OCI-LY7 (cell line): ENCODE measurements at places on chromosomes 4 and X. TPM values are rescaled to one million over a fixed set of nuclear protein-coding genes. Genes with fewer than 3 reads are reported as not detected.

The PGRMC2 gene
- total RNA-seq, result 43.7 and 45.3 TPM in 2 replicates

The RBMXL3 gene
- total RNA-seq, result not detected in 2 replicates

DNA sequence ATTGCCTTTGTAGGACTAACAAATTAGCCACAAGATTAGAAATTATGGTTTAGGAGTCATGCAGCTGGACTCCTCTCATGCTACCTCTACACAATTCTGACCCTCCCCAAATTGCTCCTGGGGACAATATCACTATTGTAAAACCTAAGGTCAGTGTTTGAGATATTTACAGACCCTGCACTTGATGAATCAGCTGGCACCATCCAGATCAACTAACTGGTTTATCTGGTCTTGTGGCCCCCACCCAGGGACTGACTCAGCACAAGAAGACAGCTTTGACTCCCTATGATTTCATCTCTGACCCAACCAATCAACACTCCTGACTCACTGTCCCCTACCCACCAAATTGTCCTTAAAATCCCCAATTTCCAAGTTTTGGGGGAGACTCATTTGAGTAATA is 192.4 kb downstream of the STPG2 start:
- DNase-seq, result no peak

The ADH4 gene
- not detected in 2 replicates for total RNA-seq

DNA sequence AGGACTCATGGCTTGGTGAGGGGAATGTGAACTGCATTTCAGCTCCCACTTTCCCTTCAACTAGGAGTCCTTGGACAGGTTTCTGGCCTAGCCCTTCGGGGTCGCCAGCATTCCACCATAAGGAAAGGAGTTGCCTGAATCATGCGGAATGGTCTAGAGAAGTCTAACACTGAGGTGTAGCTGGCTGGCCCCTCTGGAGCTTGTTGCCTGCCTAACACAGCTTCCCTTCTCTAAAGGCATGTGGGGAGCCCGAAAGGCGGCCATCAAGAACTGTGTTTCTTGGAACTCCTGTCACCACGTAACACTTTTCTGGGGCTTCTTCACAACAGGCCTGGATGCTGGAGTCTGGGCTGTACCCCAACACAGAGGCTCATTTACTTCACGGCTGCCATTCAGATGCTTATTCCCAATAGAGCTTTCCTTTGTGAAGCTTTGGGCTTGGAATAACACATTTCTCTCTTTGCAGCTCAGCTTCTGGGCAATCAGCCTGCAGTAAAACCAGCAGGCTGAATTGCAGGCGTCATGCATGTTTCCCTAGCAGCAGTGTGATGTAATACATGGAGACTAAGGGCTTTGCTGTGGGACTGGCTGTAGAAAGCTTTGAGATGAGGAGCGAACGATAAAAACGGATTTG is 5.4 kb downstream of the GABRQ start:
- DNase-seq, result no peak

The PLP2 gene
- total RNA-seq, result 54.3 and 56.9 TPM in 2 replicates

DNA sequence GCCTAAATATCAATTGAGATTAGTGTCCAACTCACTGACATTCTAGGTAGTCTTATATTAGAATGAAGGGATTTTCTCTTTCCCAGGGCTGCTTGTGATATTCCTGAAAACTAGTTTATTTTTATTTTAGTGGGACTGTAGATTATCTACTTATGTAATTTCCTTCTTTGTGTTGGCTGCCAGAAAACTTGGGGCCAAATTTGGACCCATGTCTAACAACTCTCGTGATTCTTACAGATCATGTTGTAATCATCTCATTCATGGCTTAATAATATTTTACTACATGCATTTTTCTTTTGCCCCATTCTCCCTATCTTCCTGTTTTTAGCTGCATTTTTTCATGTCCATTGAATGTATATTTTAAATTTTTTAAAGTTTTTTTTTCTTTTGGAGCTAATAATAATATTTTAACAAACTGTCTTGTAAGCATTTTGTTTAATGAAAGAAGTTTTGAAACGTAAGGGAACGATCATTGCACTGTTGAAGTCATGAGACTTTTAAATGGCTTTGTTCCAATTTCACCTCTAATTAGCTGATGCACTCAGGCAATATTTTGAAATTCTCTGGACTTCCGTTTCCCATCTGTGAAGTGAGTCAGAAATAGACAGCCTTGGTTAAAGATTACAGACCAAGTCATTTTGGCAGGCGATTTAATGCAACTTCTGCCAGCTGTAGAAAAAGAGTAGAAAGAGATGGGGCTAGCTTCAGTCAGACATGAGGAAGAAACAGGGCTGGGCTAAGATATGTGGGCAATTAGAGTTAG is 14.3 kb upstream of the TDO2 start:
- no peak for DNase-seq

DNA sequence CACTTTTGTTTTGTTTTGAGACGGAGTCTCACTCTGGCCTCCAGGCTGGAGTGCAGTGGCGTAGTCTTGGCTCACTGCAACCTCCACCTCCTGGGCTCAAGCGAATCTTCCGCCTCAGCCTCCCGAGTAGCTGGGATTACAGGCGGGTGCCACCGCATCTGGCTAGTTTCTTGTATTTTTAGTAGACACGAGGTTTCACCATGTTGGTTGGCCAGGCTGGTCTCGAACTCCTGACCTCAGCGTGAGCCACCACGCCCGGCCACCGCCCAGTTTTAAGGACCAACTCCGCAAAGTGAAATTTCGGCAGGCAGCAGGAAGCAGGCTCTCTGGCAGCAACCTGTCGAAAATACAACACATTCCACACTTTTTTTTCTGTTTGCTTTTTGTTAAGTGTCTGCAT is 13.4 kb downstream of the DHRSX start:
- no peak for DNase-seq

The STAP1 gene
- total RNA-seq, result 111 and 120 TPM in 2 replicates

- DNase-seq, result no peak
Measured at GRCh38 chr4:84738622-84739021, 155.7 kb downstream of the CDS1 start.

- no peak for DNase-seq
Measured at GRCh38 chr4:140943486-140944198, 187.5 kb upstream of the TBC1D9 start.

DNA sequence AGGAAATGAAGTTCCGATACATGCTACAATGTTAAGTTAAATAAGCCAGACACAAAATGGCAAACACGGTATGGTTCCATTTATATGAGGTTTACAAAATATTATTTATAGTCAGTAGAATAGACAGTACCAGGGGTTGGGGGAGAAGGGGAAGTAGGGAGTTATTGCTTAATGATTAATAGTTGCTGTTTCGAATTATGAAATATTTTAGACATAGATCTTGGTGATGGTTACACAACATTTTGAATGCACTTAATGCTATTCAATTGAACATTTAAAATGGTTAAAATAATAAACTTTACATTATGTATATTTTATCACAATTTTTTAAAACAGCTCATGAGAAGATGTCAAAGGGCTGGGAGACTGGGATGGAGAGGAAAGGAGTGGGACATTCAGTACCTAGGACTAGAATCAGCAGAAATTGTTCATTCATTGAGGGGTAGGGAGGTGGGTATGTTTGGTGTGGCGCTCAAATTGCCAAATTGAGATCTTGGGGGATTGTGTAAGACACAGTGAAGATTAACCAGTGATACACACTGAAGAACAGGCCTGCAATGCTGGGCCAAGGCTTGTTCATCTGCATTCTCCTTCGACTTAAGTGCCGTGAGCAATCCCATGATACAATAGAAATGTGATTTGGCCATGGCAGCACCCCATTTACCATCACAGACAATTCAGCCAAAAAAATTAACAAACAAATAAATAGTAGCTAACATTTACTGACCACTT is 165.6 kb upstream of the GALNT7 start:
- no peak for DNase-seq

DNA sequence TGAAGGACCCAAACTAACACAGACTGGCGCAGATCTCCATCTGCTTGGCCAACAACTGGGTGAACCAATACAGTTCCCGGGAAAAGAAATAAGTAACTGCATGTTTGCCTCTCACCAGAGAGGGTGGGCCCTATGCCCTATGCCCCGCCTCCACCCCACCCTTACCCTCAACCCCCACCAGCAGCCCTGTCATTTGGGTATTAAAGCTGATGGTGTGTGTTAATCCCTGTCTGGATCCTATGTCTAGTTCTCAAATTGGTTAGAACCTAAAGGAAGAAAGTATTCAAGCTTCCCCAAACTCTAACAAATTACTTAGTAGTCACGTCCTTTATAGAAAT is 19.0 kb downstream of the SMPX start:
- no peak for DNase-seq

DNA sequence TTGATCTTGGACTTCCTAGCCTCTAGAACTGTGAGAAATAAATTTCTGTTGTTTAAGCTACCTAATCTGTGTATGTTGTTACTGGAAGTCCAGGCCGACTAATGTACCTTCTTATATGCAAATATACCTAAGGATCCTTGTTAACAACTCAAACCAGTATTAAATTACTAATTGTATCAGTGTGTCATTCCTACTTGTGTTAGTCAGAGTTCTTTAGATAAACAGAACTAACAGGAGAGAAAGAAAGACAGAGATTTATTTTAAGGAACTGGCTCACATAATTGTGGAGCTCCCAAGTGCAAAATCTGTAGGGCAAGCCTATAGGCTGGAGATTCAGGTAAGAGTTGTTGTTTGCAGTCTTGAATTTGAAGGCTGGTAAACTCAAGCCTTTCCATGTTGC is 120.0 kb downstream of the ADGRL3 start:
- no peak for DNase-seq

The APLN gene
- 0.13 TPM in 1 of 2 replicates, not detected in the other for total RNA-seq

DNA sequence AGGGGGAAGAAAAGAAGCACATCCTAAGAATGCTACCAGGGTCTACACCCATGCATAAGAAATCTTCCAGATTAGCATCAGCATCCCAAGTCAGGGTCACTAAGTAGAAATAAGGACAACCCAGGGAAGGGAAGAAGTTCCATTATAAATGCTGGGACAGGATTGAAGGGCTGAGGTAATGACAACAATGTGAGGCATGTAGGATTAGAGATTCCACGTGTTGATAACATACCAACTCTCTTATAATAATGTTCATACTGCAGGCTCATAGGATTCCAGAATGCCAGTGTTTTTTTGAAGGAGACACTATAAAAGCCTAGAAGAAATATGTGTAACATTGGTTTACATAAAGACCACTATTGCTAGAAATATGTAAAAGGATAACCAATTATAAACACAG is 201.2 kb downstream of the MID1IP1 start:
- no peak for DNase-seq

GRCh38 chr4:170015285-170015684 is 10.9 kb downstream of the MFAP3L start:
- no peak for DNase-seq

The SMR3B gene
- total RNA-seq, result not detected in 2 replicates

GRCh38 chr4:48141048-48141447 is 7.0 kb upstream of the TXK start:
- DNase-seq, result peak; percentile 69

- DNase-seq, result no peak
Measured at GRCh38 chr4:139834981-139835391, 169.4 kb downstream of the MGST2 start.

- no peak for DNase-seq
Measured at GRCh38 chr4:26916195-26916594, 55.6 kb downstream of the STIM2 start.

- no peak for DNase-seq
Measured at GRCh38 chr4:8278421-8279287, 9.1 kb downstream of the HTRA3 start.

The LGI2 gene
- total RNA-seq, result not detected in 2 replicates

GRCh38 chr4:101037249-101037648 is 310.1 kb downstream of the PPP3CA start:
- no peak for DNase-seq

The IGSF1 gene
- not detected in 2 replicates for total RNA-seq

DNA sequence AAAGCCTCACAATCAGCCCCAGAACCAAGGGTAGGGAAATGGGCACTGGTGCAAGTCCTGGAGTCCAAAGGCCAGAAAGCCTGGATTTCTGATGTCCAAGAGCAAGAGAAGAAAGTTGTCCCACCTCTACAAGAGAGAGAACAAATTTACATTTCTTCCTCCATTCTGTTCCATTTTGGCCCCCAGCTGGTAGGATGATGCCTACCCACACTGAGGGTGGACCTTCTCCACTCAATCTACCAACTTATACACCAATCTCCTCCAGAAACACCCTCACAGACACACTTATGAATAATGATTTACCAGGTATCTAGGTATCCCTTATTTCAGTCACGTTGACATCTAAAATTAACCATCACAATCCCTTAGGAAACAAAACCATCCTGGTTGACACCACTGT is 367.8 kb upstream of the GRIA3 start:
- DNase-seq, result no peak

GRCh38 chr4:63085091-63085490 is 1324.2 kb downstream of the TECRL start:
- DNase-seq, result no peak

The TCP11X2 gene
- total RNA-seq, result not detected in 2 replicates

The NUP62CL gene
- total RNA-seq, result 10.6 and 12.4 TPM in 2 replicates

DNA sequence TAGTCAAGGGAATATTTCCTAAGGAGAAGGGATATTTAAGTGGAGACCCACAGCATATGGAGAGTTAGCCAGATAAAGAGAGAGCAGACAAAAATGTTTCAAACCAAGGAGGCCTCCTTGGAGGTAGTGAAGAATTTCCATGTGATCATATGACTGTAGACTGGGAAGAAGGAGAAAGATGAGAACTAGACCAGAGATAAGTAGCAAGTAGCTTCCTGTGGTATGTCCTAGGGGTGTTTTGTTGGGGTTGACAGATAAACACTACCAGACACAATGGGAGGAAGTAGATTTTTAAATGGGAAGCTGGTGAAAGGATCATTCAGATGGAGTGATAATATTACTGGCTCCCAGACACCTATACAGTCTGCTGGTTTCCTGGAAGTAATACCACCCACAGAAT is 13.6 kb downstream of the SYAP1 start:
- DNase-seq, result no peak

- DNase-seq, result no peak
Measured at GRCh38 chr4:41423117-41423516, 114.8 kb upstream of the LIMCH1 start.

DNA sequence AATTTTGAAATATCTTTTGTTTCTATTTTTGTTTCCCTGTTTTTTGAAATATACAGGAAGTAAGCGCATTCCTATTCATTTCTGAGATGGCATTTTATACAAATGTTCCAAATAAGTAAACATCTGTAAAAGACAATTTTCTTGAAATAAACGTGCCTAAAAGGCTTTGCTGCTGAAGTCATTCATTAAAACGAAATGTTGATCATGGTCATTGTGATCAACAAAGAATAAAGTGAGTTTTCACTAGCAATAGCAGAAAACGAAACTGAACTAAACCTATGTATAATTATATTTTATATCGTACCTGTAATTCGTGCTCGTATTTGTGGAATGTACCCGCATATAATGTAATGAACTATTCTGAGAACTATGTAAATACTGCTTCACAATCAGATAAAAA is 221.2 kb downstream of the MGST2 start:
- DNase-seq, result no peak

GRCh38 chr4:103032574-103032973 is 13.1 kb upstream of the SLC9B1 start:
- DNase-seq, result peak; percentile 58
